Activated CD4-positive, CD25-positive, alpha-beta regulatory T cell treated with anti-CD3 and anti-CD28 coated beads, Interleukin-2, amount 50 U/mL, for 24 hours (primary cell): ENCODE measurements at places on chromosomes 11 and 22.

DNA sequence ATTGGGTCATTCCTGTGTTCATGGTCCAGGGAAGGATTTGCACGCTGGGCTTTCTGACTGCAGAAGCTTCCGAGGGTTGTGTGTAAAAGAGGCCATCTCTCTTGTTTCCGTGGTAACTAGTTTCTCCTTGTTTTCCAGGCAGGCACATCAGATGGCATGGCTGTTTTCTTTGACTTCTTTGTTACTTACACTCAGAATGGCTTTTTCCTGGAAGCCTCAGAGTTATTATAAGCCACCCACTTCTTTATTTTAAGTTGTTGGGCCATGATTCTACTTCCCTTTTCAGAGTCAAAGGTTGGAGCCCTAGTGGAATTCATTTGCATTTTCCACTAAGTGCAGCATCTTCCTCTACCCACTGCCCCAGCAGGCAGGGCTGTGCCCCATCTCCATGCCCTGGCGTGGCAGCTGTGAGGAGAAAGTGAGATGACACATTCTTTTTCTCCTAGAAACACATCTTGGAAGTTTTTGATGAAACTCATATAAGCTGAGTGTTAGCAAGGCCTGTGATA is 94.9 kb downstream of the PRR5L start:
- ATAC-seq = peak; percentile 28

- no peak for ATAC-seq
These were observed 7.2 kb downstream of the TAF6L start for GRCh38 chr11:62778441-62778840.

GRCh38 chr11:122023614-122024250 is 92.3 kb downstream of the BLID start:
- no peak for ATAC-seq

DNA sequence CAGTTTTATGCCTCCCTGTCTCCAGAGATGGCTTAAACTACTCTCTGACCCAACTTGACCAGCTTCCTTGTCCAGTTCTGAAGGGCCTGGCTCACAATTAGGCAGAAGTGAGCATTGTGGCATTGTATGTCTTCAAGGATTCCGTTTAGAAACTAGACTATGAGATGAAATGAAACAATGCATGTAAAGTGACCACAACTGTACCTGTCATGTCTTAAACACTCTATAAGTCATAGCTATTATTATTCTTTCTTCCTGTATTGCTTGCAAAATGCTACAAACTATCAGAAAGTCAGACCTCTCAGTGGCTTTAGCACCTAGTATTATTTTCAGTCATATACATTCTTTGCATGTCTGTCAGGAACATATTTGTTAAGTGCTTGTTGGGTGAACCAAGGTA is 127.9 kb upstream of the MTMR2 start:
- ATAC-seq = peak; percentile 86

DNA sequence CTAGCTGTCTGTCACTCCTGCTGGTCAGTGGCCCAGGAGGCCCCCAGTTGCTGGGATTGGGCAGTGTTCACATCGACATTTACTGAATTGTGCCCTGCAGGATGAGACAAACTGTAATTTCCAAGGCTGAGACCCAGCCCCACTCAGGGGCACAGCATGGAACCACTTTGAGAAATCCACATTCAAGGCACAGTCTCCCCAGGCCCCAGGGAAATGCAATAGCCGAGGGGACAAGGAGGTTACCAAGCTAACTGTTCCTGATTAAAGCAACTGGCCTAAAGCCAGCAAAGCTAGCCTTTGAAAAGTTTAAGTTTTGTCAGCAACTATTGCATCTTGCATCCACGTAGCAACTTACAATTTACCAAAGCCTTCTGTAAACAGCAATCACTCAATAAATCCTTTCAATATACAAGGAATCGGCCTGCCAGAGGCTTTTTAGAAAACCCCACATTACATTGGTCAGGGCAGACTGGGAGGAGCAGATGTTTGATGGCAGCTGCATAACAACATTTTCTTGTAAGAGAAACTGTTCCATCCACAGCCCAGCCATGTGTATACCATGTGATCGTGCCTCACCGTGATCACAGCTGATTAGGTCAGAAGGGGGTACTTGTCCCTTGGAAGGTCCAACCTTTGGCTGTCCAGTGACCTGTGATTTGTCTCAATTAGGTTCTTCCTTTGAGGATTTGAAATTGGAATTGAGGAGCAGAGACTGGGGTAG is 103.9 kb downstream of the TENM4 start:
- ATAC-seq = no peak
